A549 (cell line): ENCODE measurements at places on chromosomes 7 and 10.
A peak's percentile ranks its signal among the peaks of the same experiment; 100 is the strongest.

DNA sequence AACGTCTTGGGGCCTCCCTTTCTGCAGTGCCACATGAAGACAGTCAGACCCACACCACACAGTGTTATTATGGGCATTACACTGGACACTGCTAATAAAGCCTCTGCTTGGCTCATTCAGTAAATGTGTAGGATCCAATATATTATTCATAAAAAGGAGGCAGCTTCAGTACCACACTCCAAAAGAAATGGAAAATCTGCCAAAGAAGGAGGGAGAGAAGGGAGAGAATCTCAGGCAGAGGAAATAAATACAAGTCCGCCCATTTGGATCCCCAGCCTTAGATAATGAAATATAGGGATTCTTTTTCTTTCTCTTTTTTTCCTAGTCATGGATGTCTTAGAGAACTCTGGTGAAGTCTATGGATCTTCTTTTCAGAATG, 162.2 kb downstream of the ELMO1 start:
- no peak for DNase-seq

- DNase-seq = no peak
Observed at GRCh38 chr10:14926061-14926470, 27.8 kb downstream of the DCLRE1C start.

GRCh38 chr10:127614484-127615017, 65.4 kb downstream of the NPS start:
- DNase-seq = no peak

- peak; percentile 31 for DNase-seq
Observed at GRCh38 chr10:62916141-62916603, 100.0 kb upstream of the EGR2 start.

GRCh38 chr7:4797858-4798705, 22.7 kb downstream of the AP5Z1 start:
- DNase-seq = peak; percentile 73

DNA sequence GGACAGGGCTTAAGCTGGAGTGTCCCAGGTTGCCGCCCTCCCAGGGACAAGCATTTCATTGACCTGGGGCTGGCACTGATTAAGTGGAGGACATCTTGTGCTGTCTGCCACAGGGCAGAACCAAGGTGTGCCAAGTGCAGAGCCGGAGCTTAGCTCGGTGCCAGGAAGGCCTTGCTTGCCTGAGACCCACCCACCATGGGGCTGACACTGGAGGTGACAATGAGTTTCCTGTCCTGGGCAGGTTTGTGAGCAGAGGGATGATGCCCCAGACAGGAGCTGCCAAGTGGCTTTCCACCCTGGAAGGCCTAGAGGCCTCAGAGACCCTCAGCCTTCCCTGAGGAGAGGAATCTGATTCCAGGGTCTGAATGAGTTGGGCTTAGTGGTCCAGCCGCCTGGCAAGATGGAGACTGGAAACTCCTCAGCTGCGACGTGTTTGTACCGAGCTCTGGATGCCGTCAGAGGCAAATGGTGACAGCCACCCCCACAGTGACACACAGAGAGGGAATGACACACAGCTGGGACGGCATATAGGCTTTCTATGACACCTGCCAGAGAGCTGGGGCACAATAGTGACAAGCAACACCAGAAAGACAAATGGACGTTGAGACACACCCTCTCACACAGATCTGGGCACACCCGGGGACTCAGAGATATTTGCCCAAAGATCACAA, 2.6 kb downstream of the ADCYAP1R1 start:
- no peak for DNase-seq

GRCh38 chr10:96706331-96706853, 13.9 kb downstream of the PIK3AP1 start:
- DNase-seq = no peak

DNA sequence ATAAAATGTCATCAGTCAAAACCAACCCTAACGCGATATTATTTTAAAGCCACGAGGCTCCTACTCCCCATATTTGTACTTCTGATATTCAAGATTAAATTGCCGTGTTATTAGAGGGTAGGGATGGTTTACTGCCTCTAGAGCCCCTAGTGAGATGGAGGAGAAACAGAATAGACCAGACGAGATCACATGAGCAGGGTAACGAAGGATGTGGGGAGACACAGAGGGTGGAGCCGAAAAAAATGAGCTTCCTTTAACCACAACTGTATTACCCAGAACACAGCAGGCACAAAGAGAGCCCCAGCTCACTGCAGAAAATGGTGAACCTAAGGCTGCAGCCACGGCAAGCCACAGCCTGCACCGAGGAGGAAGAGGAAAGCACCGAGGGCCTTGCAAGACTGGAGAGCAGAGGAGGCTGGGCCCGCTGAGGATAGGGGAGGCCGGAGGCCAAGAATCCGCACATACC, 14.3 kb downstream of the ZC3HAV1 start:
- DNase-seq = no peak

DNA sequence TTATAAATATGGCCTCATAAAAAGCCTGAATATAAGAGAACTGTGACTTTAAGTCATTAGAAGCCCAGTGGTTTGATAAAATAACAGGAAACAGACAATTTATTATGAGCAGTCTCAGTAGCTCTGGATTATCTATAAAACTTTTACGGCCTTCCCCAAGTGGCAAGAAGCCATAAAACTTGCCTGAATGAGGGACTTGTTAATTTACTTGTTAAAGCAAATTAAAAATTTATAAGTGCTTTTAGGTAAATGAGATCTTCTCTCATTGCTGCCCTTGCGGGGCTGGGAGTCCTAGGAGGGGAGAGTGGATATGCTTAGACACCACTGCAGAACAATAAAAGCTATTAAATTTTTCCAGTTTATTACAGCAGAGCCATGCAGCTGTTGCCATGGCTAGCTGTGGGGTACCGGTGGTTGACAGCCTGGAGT, 499.9 kb downstream of the AUTS2 start:
- DNase-seq = no peak

- no peak for DNase-seq
Observed at GRCh38 chr7:131844369-131844768, 287.9 kb upstream of the PODXL start.

DNA sequence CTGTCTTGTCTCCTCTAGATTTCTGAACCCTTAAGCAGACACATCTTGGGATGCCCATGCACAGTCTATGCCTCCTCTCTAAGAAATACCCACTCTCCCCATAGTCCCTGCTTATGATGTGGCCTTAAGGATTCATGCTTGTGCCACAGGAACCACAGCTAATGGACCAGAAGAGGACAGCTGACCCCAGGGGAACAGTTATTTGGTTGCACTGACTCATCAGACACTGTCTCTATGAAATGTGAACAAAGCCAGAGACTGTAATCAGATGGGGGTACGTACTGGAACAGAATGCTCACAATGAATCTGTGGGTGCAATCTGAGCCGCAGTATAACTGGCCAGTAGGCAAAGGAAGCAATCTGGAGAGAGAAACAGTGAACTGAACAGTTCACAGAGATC, 121.9 kb downstream of the USP6NL start:
- DNase-seq = no peak

DNA sequence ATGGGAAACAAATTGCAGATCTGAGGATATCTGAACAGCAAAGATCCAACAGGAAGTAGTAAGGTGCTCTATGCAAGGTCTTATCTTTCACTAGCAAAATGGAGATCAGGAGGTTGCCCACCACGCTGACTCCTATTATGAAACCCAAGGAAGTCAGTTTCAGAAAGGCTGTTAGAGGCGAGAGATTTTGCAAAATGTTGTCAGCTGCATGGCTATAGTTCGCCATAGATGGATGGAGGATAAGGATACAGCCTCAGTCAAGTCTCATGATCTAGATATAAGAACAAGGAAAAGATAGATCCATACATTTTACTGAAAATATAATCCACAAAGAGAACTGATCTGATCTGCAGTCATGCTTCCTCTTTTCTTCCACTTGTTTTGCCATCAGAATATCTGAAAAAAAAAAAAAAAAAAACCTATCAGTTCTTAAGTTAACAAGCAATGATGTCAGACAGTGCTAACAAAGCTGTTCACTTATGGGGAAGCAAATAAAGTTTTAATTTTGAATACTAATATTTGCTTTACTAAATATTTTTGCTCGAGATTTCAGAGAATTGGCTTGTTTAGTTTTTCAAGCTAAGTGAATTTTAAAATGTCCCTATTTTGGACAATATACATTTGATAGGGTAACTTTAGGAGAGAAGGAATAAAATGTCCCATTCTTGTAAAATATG, 2.0 kb downstream of the GPR85 start:
- DNase-seq = no peak
